ENCODE measurements at places on chromosomes 12 and 14. TPM values are rescaled to one million over a fixed set of nuclear protein-coding genes. Genes with fewer than 3 reads are reported as not detected.

The OXA1L gene
- 155 TPM for total RNA-seq

The TMEM179 gene
- 0.54 TPM for total RNA-seq

The MAPK1IP1L gene
- 120 TPM for total RNA-seq

The RPGRIP1 gene
- total RNA-seq: 0.28 TPM

Measured in A549 treated with ZK216348 at 1 μM for 4 hours (cell line).